ENCODE measurements at places on chromosomes 6 and 20.

GRCh38 chr20:1005452-1006027 is 3.4 kb upstream of the RSPO4 start:
- peak; percentile 28 for DNase-seq

DNA sequence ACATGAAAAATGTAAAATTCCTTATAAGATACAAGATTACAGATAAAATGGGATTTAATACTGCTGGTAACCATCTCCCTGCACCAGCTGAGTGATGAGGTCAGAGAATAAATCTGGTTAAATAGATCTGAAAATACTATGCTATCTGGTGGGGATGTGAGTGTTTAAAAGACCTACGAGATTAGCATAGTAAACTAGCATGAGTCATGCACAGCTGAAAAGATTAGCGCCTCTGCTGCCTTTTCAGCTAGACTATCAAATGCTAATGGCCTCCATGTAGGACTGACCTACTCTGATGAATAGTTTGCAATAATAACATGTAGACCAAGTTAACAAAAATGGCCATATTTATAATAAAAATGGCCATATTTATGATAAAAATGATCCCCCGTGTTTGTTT is 553.3 kb downstream of the C6orf118 start:
- DNase-seq: no peak

GRCh38 chr20:57655809-57656155 is 35.6 kb upstream of the ZBP1 start:
- DNase-seq: no peak

GRCh38 chr6:159095616-159096015 is 50.8 kb upstream of the TAGAP start:
- no peak for DNase-seq

- DNase-seq: no peak
Observed at GRCh38 chr6:33807606-33808005, 3.8 kb upstream of the MLN start.

DNA sequence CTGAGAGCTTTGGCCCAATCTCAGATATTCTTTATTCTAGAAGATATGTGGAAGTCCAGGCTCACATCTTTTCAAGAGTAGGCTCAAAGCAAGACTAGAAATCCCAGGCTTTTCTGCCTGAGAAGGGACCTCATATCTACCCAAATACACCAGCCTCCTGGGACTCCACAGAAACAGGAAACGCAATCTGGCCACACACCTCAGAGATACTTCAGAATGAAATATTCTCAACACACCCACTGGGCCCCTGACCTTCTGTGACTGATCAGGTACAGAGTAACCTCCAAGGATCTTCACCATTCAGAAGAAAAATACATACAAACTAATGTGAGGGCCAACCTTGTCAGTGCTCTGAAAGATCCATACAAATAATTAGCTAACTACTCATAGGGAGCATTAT is 183.2 kb downstream of the HIVEP2 start:
- DNase-seq: no peak
